ENCODE measurements at places on chromosomes 1 and 21. TPM values are rescaled to one million over a fixed set of nuclear protein-coding genes. Genes with fewer than 3 reads are reported as not detected.

The RYR2 gene
- total RNA-seq: 40.7 TPM

The THEM5 gene
- not detected for total RNA-seq

The PCP4 gene
- 1.6 TPM for total RNA-seq

The BCL2L15 gene
- 1.4 TPM for total RNA-seq

The LMX1A gene
- total RNA-seq: not detected

The OPRD1 gene
- 0.31 TPM for total RNA-seq

The KRTAP21-2 gene
- not detected for total RNA-seq

The BCAR3 gene
- total RNA-seq: 5.9 TPM

The GPR153 gene
- total RNA-seq: 25.3 TPM

The CATSPERE gene
- total RNA-seq: 2.0 TPM

The GUCA2B gene
- not detected for total RNA-seq

The SNRNP40 gene
- total RNA-seq: 102 TPM

The ADAM30 gene
- total RNA-seq: not detected

The RSPO1 gene
- not detected for total RNA-seq

The CD34 gene
- 1.6 TPM for total RNA-seq

The F13B gene
- not detected for total RNA-seq

The RAB3B gene
- total RNA-seq: 8.4 TPM
